Breast epithelium (tissue), 4 donors: ENCODE measurements at places on chromosomes 1 and 21. TPM values are rescaled to one million over a fixed set of nuclear protein-coding genes. Genes with fewer than 3 reads are reported as not detected.
A peak's percentile ranks its signal among the peaks of the same experiment; 100 is the strongest.

DNA sequence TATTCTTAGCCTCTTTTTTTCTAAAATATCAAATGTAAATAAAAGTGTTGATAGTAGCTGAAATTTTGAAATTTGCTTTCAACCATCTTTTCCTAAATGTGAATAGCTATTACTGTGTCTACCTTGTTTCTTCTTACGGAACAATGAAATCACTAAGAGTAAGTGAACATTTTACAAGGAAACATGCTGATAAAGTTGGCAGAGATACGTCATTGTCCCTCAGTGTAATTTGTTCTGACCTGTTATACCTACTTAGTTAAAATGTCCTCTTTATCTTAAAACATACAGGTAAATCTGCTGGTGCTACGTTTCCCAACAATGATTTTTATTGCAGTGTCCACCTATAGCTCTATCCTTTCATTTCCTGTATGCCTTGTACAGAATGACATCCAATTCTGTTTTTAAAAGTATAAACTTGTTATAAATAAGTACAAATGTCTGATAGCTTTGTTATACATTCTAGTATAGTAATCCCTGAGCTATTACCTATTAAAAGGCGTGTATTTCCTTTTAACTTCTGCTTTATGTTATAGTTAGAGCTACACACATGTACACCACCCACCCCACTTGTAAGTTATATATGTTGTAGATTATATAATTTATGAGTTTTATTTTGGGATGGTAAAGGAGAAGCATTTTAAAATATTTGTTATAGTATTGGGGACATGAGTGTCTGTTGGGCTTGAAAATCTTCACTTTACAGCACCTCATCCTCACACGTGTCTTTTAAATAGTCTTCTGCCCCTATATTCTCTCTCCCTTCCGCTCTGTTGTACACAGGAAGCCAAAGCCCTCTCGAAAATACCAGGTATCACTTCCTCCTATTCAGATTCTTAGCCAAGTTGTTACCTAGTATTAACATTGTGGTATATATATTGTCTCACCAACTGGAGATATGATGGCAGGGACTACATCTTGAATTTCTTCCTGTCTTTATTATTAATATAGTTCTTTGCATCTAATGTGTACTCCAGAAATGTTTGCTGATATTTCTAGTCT lies 25.2 kb downstream of the LAMC1 start:
- peak overlapping the region; percentile 6 for H3K27ac ChIP-seq

GRCh38 chr1:161218301-161219077 lies 3.4 kb downstream of the FCER1G start:
- DNase-seq: no peak
- H3K27me3 ChIP-seq: no peaks in the 10 kb centered on the region
- peaks cover 5% of the 10 kb centered on the region for H3K36me3 ChIP-seq
- H3K4me1 ChIP-seq: no peaks in the 10 kb centered on the region
- H3K4me3 ChIP-seq: peak overlapping the region; percentile 28

DNA sequence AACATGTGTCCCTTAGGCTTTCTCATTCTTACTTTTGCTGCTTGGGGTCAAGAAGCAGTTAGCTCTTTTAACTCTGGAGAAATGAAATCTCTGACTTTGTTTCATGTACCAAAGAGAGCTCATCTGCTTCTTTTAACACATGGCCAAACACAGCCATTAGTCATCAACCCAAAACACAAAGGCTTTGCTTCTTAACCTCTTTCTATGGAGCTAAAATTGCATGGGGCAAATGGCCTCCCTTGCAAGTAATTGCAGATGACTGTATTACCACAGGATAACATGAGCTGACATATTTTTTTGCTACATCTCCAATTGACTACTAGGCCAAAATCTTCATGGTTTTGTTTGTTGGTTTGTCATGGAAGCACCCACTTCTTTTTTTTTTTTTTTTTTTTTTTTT lies 300.9 kb downstream of the BRINP3 start:
- H3K4me3 ChIP-seq: no peak overlapping the region
- no peaks in the 10 kb centered on the region for H3K36me3 ChIP-seq
- no peaks in the 10 kb centered on the region for H3K27me3 ChIP-seq

GRCh38 chr1:230819976-230820375 lies 48.3 kb downstream of the C1orf198 start:
- H3K27ac ChIP-seq: no peak overlapping the region
- H3K36me3 ChIP-seq: no peaks in the 10 kb centered on the region
- H3K4me1 ChIP-seq: no peaks in the 10 kb centered on the region
- no peak for DNase-seq

- H3K27ac ChIP-seq: no peak overlapping the region
- no peak for DNase-seq
- H3K27me3 ChIP-seq: no peaks in the 10 kb centered on the region
- no peaks in the 10 kb centered on the region for H3K4me1 ChIP-seq
- no peak overlapping the region for H3K4me3 ChIP-seq
Observed at GRCh38 chr1:29415156-29415830, 179.0 kb downstream of the PTPRU start.

- no peak overlapping the region for H3K4me3 ChIP-seq
- no peak overlapping the region for H3K27ac ChIP-seq
Observed at GRCh38 chr1:112470966-112471365, 37.8 kb upstream of the WNT2B start.

DNA sequence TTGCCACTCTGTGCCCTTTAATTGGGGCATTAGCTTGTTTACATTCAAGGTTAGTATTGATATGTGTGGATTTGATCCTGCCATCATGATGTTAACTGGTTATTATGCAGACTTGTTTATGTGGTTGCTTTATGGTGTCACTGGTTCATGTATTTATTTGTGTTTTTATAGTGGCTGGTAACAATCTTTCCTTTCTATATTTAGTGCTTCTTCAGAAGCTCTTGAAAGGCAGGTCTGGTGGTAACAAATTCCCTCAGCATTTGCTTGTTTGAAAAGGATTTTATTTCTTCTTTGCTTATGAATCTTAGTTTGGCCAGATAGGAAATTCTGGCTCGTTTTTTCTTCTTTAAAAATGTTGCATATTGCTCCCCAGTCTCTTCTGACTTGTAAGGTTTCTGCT lies 215.4 kb downstream of the ZC3H11B start:
- no peaks in the 10 kb centered on the region for H3K4me1 ChIP-seq
- no peak overlapping the region for H3K27ac ChIP-seq
- no peak for DNase-seq

DNA sequence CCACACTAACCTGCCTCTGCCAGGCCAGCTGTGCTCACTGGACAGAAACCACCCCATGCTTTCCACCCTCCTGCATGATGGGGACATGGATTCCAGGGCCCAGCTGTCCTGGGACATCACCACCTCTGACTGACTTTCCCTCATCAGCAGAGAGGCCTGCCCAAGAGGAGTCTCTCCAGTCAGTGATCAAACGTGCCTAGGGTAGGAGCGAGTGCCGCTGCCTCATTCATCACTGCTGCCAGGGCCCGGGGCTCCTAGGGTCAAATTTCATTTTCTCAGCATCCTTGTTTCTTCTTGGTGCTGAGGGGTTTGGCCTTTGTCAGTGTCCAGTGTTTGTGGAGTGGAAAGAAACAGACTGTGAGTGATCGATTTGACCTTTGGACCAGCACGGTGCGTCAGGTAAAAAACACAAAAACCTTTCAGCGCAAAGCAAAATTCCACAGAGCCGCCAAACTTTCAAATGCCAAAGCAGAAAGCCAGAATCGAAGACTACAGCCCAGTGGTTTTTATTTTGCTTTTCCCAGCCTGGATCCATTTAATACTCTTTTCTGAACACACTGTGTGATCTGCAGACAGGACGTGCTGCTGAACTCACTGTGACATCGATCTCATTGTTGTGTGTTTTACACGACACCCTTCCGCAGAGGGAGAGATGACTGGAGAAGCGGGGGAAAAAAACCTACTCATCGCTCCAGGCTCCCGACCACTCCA lies 43.2 kb downstream of the CAPN8 start:
- DNase-seq: no peak
- H3K4me1 ChIP-seq: no peaks in the 10 kb centered on the region
- H3K27me3 ChIP-seq: no peaks in the 10 kb centered on the region

GRCh38 chr1:205986861-205987260 lies 16.3 kb downstream of the RAB7B start:
- H3K4me1 ChIP-seq: no peaks in the 10 kb centered on the region
- peak overlapping the region; percentile 23 for H3K27ac ChIP-seq
- no peaks in the 10 kb centered on the region for H3K27me3 ChIP-seq
- no peak overlapping the region for H3K4me3 ChIP-seq
- DNase-seq: no peak
- H3K36me3 ChIP-seq: no peaks in the 10 kb centered on the region

DNA sequence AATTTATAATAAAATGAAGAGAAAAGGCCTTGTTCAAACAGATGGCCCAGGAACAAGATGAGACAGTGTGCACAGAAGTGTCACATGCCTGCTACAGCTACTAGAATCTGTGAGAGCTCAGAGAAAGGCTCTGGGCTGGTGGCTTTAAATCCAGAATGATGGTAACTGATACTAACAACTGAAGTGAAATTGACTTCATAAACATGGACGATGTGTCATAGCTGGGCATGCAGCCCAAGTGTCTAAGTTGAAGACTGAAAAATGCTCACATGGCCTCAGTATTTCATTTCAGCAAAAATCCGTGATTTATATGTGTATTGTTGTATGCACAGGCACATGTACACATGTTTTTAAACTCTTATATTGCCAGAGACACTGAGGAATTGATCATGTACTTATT lies 208.3 kb upstream of the RUNX1 start:
- H3K4me3 ChIP-seq: no peak overlapping the region
- no peaks in the 10 kb centered on the region for H3K27me3 ChIP-seq
- no peak for DNase-seq
- peak overlapping the region; percentile 48 for H3K27ac ChIP-seq

- H3K4me1 ChIP-seq: peaks cover 10% of the 10 kb centered on the region
- H3K27ac ChIP-seq: peak overlapping the region; percentile 96
- no peaks in the 10 kb centered on the region for H3K36me3 ChIP-seq
- peak; percentile 96 for DNase-seq
Observed at GRCh38 chr21:44817506-44817880, 369 bp downstream of the SUMO3 start.

DNA sequence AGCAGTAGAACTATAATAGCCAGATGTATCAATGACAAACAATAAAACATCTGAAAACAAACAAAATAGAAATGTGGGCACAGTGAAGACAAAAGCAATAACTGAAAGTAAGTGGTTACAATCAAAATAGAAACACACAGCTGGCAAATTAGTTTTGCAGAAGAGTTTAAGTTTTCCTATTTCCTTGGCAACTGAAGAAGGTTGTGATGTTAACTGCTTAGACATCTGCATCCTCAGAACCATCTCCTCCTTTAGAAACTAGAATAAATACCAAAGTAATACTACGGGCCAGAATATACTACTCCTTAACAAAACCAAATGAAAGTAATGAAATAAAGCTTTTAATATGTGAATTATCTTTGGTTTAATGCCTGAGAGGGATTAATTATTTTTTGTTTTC lies 605.5 kb downstream of the LTN1 start:
- no peak overlapping the region for H3K4me3 ChIP-seq
- no peaks in the 10 kb centered on the region for H3K4me1 ChIP-seq
- H3K27me3 ChIP-seq: no peaks in the 10 kb centered on the region
- no peaks in the 10 kb centered on the region for H3K36me3 ChIP-seq
- no peak overlapping the region for H3K27ac ChIP-seq
- no peak for DNase-seq

- H3K36me3 ChIP-seq: no peaks in the 10 kb centered on the region
- no peaks in the 10 kb centered on the region for H3K27me3 ChIP-seq
- H3K4me3 ChIP-seq: no peak overlapping the region
- DNase-seq: peak; percentile 63
Observed at GRCh38 chr1:205667909-205668643, 12.2 kb downstream of the SLC45A3 start.

DNA sequence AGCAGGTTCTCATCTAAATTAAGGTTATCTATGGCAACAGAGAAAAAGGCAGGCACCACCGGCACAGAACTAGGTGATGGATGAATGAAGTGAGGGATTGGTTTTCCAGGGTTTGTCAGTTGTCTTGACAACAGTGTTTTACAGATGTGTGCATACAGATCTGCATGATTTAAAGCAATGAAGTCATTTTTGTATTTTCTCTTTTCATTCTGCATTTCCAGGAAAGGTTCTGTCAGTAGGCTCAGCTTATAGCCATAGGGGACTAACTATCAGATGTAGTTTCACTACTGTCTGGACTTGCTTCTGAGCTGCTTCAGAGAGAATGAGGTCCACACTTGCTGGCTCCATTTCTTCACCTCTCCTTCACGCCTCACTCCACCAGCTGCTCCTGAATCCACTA lies 98.2 kb upstream of the LMO4 start:
- H3K4me1 ChIP-seq: no peaks in the 10 kb centered on the region
- no peaks in the 10 kb centered on the region for H3K36me3 ChIP-seq
- no peak overlapping the region for H3K27ac ChIP-seq
- no peaks in the 10 kb centered on the region for H3K27me3 ChIP-seq
- DNase-seq: no peak

- no peak overlapping the region for H3K4me3 ChIP-seq
- no peak for DNase-seq
- H3K36me3 ChIP-seq: no peaks in the 10 kb centered on the region
- no peaks in the 10 kb centered on the region for H3K27me3 ChIP-seq
Observed at GRCh38 chr1:235317168-235317567, 10.8 kb downstream of the ARID4B start.

GRCh38 chr1:31441558-31441957 lies 28.5 kb downstream of the SERINC2 start:
- no peaks in the 10 kb centered on the region for H3K36me3 ChIP-seq
- H3K27me3 ChIP-seq: no peaks in the 10 kb centered on the region
- no peak overlapping the region for H3K4me3 ChIP-seq
- H3K4me1 ChIP-seq: no peaks in the 10 kb centered on the region

DNA sequence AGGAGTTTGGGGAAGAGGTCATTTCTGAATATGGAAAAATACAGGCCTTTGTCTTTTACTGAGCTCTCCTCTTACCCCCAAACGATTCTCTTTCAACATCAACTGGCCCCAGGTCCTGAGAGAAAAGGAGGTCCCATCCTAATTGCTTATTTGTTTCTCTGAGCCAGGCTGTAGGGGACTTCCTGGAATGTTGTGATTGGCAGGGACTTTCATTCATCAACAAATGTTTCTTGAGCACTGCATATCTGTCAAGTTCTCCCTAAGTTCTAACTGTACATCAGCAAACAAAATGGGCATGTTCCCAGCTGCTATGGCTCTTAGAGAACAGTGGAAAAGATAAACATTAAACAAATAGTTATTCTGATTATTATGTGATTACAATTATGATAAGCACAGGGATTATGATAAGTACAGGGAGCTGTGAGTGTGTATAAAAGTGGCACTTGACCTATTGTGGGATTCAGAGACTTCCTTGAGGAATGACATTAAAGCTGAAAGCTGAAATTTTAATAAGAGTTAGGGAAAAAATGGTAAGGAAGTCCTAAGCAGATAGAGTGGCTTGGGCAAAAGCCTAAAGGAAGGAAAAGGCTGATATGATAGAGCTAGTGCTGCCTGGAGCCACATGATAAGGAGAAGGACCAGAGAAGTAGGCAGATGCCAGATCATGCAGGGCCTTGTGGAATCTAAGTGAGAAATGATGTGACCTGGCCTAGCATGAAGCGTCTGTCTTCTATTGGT lies 11.6 kb downstream of the GPX7 start:
- no peak overlapping the region for H3K4me3 ChIP-seq
- H3K36me3 ChIP-seq: no peaks in the 10 kb centered on the region
- no peak overlapping the region for H3K27ac ChIP-seq
- no peak for DNase-seq

Gene NASP
- 96.7 TPM for total RNA-seq

Gene IL20
- not detected for total RNA-seq

Gene TFF1
- total RNA-seq: 4.4 TPM

Gene PDC
- not detected for total RNA-seq

Gene RHD
- total RNA-seq: not detected

Gene ERG
- total RNA-seq: 14.0 TPM

Gene AK5
- 30.8 TPM for total RNA-seq

Gene WDR64
- total RNA-seq: not detected
